Activated T-cell treated with anti-CD3 and anti-CD28 coated beads for 48 hours (primary cell): ENCODE measurements at places on chromosomes 2 and 18.

DNA sequence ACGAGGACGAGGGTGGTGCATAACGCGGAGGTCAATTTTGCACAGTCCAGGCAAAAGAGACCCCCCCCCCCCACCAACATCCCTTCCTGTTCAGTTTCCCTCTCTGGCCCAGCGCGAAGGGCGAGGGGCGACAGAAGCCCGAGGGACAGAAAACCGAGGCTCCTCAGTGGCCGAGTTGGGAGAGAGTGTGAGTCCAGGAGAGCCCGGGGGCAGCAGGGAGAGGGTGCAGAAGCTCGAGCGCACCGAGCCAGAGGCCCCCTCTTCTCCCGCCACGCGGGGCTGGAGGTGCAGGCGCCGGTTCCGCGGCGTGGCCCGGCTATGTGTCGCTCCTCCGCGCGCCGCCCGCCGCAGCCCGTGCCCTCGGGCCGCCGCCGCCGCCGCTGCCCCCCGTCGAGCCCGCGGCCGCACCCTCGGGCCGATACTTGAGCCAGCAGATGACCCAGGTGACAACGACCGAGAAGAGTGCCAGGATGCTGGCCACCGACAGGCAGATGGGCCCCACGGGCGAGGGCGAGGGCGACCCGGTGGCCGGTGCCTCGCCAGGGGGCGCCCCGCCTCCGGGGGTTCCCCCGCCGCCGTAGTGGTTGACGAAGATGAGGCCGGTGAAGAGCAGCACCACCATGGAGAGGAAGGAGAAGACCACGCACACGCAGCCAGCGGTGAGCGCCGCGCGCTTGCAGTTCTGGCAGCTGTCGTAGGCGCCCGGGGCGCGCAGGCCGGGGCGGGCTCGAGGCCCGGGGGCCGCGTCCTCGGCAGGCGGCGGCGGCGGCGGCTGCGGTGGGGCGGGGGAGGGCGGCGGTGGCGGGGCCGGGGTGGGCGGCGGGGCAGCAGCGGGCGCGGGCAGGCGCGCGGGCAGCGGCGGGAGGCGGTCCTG lies 20.2 kb upstream of the PAX3 start:
- no peak for DNase-seq

- DNase-seq, result no peak
Measured at GRCh38 chr2:127479219-127479825, 47.0 kb downstream of the IWS1 start.

GRCh38 chr2:60838481-60838880 lies 42.9 kb upstream of the REL start:
- no peak for DNase-seq

DNA sequence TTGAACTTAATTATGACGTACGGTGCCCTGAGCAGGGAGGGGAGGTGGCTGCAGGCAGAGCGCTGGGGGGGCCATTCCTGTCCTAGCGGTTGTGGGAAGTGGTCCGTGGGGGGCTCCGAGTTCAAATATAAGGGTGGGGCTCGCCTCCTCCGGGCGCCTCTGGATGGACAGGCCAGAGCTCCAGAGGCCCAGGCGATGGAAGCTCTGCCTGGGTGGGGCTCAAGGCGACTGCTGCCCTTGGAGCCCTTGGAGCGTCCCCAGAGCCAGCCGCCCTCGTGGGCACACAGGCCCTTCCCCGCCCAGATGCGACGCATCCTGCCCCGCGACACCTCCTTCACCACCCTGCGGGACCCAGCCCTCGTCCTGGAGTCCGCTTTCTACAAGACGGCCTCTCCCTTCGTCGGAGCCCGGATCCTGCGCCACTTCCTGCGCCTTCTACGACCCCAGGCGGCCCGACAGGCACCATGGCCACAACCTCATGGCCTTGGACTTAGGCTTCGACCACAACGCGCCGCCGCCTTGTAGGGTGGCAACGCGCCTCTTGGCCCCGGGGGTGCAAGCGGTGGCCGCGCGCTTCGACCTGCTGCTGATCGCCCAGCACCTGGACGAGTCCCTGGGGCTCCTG lies 10.5 kb downstream of the AQP12B start:
- no peak for DNase-seq

- DNase-seq, result no peak
Measured at GRCh38 chr2:240144649-240145261, 4.3 kb upstream of the OTOS start.

DNA sequence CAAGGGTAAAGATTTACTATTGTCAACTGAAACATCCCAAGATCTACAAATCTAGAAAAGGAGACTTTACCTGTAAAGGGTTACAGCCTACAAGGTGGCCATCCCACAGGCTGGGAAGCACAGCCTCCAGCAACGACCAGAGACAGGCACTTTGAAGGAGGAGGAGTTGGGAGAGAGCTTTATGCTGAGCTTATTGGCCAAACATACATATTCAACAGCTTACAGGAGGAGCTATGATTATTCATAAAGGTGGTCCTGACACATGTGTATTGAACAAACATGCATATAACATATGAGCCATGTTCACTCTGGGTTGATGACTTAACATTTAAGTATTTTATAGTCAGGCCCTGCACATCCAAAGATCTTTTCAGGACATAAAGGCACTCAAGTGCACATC lies 11.1 kb upstream of the ABCA12 start:
- no peak for DNase-seq

- DNase-seq, result no peak
Measured at GRCh38 chr2:70806013-70806412, 14.4 kb downstream of the CLEC4F start.

GRCh38 chr2:141925511-141925910 lies 205.3 kb downstream of the LRP1B start:
- no peak for DNase-seq

- DNase-seq, result no peak
Measured at GRCh38 chr2:217351378-217351777, 491.5 kb upstream of the TNP1 start.

- no peak for DNase-seq
Measured at GRCh38 chr2:236376566-236377244, 112.5 kb upstream of the ASB18 start.

- no peak for DNase-seq
Measured at GRCh38 chr2:35978218-35978617, 377.4 kb upstream of the CRIM1 start.

DNA sequence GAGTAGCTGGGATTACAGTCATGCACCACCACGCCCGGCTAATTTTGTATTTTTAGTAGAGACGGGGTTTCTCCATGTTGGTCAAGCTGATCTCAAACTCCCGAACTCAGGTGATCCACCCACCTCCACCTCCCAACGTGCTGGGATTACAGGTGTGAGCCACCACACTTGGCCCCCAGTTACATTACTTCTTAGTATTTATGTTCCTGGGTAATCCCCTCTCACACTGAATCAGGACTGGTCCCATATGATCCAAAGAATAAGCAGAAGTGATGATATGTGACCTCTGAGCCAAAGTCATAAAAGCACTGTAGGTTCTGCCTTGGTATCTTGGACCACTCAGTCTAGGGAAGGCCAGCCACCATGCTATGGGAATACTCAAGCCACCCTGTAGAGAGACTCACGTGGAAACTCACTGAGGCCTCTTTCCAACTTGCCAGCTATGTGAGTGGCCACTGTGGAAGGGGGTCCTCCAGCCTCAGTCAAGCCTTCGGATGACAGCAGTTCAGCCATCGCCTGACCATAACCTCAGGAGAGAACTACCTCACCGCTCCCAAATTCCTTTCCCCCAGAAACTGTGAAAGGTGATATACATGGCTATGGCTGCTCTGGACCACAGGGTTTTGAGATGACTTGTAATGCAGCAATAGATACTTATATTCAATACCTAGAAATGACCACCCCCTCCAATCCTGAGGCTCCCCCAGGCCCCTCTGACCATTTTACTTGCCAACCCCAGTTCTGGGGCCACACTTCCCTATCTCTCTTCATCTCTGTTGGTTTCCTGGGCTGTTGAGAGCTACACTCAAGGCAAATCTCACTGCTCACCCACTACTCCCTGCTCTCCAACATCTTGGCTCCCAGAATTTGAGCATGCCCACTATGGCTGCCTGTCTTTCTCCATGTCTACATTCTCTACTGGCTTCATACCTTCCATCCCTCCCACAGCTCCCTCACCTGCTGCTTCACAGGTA lies 80.5 kb downstream of the DDX1 start:
- no peak for DNase-seq

DNA sequence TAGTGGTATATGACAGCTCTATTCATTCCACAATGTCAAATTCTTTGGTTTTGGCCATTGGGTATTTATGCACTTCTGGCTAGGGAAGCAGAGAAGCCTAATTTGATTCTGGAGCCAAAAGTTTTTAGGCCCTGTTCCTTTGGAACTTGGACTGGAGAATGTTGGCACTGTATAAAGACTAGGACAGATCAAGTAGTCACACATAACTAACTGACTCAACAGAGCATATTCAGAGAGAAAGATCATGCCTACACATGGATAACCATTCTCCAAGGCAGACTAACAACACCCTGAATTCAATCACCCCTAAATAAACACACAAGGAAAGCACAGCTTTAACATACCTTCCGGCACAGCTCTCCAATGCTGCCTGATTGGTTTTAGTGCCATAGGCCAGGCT lies 62.9 kb downstream of the ARHGAP15 start:
- no peak for DNase-seq

- no peak for DNase-seq
Measured at GRCh38 chr2:1153920-1154319, 203.3 kb downstream of the SNTG2 start.

- DNase-seq, result no peak
Measured at GRCh38 chr18:59986139-59986538, 86.3 kb downstream of the PMAIP1 start.
